ENCODE measurements at places on chromosomes 13 and 19.
A peak's percentile ranks its signal among the peaks of the same experiment; 100 is the strongest.

GRCh38 chr19:39839678-39840327, 5.8 kb upstream of the DYRK1B start:
- DNase-seq = no peak

- no peak for DNase-seq
These were observed 9.2 kb downstream of the GPATCH1 start for GRCh38 chr19:33090179-33090578.

DNA sequence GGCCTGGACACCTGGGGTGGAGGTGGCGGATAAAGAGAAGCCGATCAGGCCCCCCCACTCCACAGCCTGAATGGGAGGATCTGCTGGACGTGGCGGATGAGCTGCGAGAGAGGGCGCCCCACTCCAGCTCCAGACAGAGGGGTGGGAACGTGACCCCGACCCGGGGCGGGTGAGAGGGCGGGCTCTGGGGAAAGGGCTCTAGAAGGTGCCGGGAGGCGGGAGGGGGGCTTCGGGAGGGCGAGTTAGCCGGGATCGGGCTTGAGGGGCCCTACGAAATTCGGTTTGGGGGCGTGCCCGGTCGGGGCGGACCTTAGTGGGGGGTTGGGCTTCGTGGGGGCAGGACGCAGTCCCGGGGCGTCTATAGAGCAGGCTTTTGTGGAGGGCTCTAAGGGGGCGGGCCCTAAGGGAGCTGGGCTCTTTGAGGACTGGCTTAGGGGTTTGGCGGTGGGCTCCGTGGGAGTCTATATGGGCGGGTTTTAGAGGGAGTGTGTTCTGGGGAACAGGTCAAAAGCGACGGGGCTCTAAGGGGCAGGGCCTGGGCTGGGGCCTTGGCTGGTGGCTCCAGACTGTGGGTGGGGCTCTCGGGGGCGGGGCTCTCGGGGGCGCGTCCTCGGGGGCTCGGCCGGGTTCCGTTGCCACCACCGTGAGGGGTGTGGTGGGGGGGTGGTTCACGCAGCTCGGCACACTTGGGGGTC, 4.1 kb upstream of the NANOS3 start:
- DNase-seq = no peak

DNA sequence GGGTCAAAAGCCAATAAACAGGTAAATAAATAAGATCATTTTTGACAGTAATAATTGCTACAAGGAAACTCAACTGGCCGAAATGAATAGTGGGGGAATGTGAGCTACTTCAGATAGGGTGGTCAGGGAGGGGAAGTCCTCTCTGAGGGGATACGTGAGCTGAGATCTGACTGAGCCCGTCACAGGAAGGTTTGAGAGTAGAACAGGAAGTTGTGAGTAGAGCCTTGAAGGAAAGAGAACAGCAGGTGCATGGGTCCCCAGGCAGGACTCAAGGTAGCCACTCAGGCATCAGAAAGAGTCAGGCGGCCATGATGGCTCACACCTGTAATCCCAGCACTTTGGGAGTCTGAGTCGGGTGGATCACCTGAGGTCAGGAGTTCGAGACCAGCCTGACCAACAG, 6.3 kb downstream of the IRGQ start:
- no peak for DNase-seq

- DNase-seq = no peak
These were observed 543.2 kb downstream of the SLITRK6 start for GRCh38 chr13:85255978-85256377.

DNA sequence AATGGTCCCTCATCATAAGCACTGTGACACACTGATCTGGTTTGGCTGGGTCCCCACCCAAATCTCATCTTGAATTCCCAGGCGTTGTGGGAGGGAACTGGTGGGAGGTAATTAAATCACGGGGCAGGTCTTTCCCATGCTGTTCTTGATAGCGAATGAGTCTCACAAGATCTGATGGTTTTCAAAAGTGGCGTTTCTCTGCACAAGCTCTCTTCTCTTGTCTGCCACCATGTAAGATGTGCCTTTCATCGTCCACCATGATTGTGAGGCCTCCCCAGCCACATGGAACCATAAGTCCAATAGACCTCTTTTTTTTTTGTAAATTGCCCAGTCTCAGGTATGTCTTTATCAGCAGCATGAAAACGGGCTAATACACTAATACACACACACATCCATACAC, 6.9 kb upstream of the GPR4 start:
- no peak for DNase-seq

DNA sequence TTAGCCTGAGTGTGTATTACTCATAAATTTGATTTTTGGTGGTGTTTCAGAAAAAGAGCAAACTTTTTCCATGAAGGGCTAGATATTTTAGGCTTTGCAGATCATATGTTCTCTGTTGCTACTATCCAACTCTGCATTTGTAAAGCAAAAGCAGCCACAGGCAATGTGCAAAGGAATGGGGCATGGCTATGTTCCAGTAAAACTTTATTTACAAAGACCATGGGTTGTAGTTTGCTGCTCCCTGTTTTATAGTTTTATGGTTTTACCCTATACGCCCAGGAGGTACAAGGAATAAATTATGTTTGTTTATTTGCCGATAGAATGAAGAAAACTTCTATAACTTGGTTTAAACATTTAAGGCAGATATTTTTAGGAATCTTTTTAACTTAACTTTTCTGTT, 23.6 kb downstream of the IFT88 start:
- no peak for DNase-seq

GRCh38 chr13:64866331-64866730, 2363.8 kb downstream of the PCDH9 start:
- DNase-seq = no peak

GRCh38 chr13:49046002-49046401, 70.3 kb downstream of the FNDC3A start:
- DNase-seq = no peak

DNA sequence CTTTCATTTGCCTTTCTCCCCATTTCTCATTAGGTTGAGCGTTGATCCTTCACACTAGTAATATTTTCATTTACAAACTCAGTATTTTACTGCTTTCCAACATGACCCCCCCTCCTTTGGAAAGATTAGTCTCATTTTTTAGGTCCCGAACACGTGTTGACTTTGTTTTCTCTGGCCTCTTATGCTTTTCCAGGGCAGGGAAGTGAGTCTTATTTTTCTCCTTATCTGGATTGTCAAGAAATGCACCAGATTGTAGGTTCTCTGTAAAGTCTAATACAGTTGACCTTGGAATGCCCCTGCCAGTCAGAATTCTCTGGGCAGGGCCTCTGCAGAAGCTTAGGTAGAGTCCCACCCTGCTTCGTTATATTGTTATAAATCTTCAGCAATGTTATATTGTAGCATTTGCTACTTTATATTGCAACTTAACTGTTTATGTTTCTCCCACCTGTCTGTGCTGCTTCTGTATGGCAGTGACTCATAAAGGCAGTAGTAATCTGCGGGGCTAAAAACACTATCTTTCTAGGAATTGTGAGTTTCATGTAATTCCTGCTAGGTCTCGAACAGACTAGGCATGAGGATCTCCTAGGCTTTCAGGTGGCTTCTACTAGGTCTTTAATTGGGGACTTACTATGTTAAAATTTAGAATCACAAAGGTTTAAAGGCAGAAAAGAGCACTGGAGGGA, 2.0 kb downstream of the TDRD3 start:
- no peak for DNase-seq

DNA sequence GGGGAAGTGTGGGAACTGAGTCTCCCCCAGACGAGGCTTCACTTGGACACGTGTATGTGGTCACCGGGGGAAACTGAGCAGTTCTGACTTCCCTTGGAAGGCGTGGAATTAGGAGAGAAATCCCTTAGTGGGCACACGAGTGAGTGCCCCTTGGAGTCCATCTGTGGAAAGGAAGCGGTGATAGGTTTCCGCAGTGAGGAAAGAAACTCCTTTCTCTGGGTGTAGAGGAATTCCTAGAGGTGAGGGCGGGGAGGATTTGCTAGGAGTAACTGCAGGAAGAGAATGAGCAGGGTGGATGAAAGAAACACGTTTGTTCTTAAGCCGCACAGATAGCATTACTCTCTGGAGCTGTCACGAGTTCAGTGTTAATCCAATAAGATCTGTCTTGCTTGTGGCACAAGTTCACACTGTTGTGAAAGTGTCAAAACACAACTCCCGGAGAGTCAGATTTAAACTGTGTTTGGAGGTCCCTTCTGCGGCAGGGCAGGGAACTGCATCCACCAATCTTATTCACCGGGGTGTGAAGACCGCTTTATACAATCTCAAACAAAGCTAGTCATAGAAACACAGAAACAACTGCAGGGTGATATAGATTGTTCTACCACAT, 1.2 kb downstream of the KL start:
- peak; percentile 50 for DNase-seq

DNA sequence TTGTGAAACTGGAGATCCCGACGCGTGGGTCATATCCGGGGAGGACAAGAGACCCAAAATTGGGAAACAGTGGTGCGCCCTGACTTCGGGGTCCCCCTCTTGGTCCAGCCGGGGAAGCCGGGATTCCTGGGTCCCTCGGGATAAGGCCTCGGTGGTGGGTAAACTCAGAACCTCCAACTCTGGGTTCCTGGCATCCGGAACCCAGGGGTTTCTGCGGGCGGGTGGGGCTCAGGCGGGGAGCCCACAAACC, 688 bp downstream of the ZFP36 start:
- no peak for DNase-seq

DNA sequence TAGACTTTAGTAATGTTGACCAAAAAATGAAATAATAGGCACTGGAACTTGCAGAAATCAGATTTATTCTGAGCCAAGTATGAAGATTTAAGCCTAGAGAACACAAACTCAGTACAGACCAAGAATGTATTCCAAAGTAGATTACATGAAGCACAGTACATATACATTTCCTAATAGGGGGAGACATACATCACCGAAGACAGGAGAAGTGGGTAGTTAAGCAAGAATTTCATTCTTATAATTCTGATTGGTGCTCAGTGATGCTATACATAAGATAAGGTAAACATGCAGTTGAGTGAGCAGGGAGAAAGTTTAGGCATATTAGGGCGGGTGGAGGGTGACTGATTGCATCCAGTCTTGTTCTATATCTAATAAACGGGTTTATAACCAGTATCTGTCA, 2218.8 kb downstream of the PCDH9 start:
- no peak for DNase-seq

Data from CD4-positive, alpha-beta T cell (primary cell).